ENCODE measurements at places on chromosomes 3 and 15.
A peak's percentile ranks its signal among the peaks of the same experiment; 100 is the strongest.

GRCh38 chr15:66883284-66883911, 181.4 kb downstream of the SMAD6 start:
- DNase-seq, result peak; percentile 76

DNA sequence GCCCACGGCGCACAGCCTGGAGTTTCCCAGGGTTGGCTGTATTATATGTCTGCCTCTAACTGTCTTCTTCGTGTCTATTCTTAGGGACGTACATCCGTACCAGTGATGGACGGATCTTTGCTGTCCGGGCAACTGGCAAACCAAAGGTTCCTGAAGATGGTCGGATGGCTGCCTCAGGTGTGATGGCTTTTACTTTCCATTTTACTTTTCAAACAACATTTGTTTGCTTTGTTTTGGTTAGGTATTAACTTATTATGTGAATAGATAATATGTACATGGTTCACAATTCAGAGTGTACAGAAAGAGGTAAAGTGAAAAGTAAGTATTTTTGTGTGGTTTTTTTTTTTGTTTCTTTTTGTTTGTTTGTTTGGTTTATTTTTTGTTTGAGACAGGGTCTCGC, 11.1 kb upstream of the TEX264 start:
- DNase-seq, result no peak

- DNase-seq, result no peak
Observed at GRCh38 chr3:159150180-159150579, 348.3 kb downstream of the MFSD1 start.

DNA sequence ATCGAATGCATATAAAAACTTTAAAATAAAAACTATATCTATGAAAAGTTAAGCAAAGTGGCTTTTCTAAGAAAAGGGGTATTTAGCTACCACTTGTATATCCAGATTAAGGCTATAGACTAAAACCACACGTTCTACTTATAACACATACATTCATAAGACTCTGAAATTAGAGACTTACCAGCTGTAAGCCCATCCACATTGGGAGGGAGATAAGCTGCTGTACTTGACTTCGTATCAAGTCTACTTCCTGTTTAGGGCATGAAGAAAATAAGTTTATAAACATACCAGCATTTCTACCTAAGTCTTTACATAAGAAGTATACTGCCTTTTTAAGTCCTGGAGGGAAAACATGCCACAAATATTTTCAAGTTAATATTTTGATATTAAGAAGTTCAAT, 27.7 kb downstream of the AQR start:
- no peak for DNase-seq

GRCh38 chr3:73484656-73485248, 140.0 kb downstream of the PDZRN3 start:
- DNase-seq, result no peak

- DNase-seq, result no peak
Observed at GRCh38 chr3:31185062-31185357, 290.5 kb upstream of the GADL1 start.

- DNase-seq, result no peak
Observed at GRCh38 chr15:100019601-100020000, 286.4 kb upstream of the LYSMD4 start.

DNA sequence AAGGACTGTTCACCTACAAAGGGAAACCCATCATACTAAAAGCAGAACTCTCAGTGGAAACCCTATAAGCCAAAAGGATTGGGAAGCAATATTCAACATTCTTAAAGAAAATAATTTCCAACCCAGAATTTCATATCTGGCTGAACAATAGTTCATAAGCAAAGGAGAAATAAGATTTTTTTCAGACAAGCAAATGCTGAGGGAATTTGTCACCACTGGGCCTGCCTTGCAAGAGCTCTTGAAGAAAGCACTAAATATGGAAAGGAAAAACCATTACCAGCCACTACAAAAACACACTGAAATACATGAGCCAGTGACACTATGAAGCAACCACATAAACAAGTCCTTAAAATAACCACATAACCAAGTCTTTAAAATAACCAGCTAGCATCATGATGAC, 28.9 kb upstream of the DCBLD2 start:
- no peak for DNase-seq

GRCh38 chr15:101023501-101024072, 104.4 kb downstream of the LRRK1 start:
- no peak for DNase-seq

- peak; percentile 68 for DNase-seq
Observed at GRCh38 chr3:191369616-191370010, 39.3 kb upstream of the UTS2B start.

- DNase-seq, result no peak
Observed at GRCh38 chr15:65373163-65373651, 4.6 kb downstream of the IGDCC3 start.

DNA sequence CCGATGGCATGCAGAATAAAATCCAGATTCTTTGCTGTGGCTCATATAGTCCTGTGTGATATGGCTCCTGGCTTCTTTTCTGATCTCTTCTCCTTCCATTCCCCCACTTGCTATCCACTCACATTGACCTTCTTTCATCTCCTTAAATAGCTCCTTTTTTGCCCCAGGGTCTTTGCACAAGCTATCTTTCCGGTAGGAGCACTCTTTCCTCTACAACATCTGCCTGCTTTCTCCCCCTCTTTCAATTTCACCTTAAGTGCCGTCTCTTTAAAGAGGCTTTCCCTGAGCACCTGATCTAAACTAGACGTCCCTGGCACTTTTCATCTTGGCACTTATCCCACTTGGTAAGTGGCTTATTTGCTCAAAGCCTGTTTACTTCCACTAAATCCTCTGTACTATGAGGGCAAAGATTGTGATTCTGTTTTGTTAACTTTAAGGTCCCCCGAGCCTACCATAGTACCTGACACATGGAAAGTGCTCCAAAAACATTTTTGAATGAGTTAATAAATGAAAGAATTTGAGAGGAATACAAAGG, 323.3 kb upstream of the TLE3 start:
- DNase-seq, result peak; percentile 38

DNA sequence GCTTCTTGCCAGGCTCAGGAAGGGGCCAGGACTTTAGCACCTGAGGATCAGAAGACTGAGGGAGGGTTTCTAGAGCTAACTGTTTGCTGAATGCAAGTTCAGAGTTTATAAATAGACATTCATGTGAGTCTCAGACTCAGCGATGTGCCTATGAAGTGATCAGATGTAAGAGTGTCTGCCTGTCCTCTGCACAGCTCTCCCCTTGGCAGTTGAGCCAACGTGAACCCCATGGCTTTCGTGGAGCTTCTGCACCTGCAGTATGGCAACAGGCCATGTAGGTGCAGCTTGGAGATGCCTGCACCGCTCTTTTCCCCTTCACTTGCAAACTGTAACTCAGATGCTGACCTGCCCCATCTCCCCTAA, 141.9 kb downstream of the CHDH start:
- no peak for DNase-seq

DNA sequence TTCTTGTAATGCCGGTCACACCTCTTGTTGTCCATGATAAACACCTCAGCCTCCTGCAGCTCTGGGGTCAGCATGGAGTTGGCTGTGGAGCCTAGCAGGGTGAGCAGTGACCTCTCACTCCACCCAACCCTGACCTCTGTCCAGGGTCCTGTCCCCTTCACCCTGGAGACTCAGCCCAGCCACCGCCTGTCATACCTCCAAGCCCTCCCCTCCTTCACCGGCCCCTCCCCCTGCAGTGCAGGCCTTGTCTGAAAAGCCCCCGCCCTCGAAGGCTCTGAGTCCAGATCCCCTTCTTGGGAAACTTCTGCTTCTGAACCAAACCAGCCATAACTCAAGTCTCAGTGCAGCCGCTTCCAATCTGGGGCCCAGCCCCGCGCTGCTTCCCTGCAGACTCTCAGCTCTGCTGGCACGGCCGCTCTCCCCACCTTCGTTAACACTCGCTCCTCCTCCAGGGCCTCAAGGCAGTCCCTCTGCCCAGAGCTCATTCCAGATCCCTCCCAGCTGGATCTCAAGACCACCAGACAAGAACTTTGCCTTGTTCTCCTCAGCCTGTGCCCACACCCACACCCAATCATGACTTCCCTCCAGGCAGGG, 25.4 kb upstream of the PRSS50 start:
- DNase-seq, result no peak

All from right lung (tissue), 10 donors.